Caco-2 (cell line): ENCODE measurements at places on chromosomes 3 and 15.

DNA sequence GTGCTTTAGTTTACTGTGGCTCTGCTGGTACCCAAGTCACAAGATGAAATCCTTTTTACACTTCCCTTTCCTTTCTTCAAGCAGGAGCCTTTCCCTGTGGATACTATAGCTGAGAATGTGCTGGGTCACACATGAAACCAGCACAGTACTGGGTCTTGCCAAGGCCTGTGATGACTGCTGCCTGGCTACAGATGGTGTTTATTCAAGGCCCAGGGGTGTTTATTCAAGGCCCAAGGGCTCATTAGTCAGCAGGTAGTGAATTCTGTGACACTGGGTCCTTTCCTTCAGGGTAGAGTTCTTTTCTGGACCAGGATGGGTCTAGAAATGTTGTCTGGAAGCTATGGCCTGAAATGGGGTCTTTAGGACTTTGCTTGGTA, 99.4 kb downstream of the SH3GL3 start:
- no peak for DNase-seq

DNA sequence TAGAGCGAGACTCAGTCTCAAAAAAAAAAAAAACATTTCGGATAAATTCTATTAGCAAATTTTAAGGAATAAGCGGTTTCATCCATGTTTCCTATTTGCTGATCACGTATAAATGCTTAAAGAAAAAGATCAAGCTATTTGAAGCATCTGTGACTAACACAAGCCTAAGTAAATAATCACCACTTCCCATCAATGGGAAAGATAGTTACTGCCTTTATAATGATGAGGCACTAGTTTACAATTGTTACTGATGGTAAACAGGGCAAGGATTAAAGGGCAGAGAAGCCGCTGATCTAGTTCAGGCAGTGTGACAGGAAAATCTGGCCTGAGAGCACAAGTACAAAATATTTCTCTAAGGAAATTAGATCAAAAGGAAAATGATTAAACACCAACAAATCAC, 13.7 kb downstream of the CLPX start:
- no peak for DNase-seq

- DNase-seq: no peak
Measured at GRCh38 chr3:190591080-190591479, 77.2 kb downstream of the IL1RAP start.

DNA sequence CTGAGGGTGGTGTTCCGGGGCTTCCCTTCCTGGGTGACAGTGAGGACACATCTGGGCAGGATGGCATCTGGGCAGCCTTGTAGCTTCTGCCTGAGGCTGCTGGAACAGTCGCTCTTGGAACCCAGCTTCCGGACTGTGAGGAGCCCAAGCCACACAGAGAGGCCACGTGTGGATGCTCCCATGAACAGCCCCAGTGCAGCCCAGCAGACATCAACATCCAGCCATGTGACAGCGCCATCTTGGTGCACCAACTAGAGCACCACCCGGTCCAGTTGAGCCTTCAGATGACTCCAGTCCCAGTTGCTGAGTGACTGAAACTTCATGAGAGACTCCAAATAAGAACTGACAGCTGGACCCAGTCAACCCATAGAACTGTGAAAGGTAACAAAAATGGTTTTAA, 15.5 kb upstream of the CTSH start:
- DNase-seq: no peak

DNA sequence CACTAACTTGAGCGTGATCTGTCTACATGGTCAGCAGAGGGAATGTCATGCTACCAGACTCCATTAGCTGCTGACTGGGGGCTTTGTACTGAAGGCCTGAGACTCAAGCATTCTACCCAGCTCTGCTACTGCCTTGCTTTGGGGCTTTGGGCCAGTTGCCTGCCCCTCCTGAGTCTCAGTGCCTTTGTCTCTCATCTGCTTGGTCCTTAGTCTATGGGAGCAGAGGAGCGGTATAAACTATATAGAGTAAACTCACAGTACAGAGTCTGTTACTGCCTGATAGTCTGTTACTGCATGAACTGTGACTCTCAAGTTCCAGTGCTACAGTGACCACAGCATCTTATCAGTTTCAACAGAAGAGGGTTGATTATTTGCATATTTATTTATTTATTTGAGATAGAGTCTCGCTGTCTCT, 38.5 kb upstream of the C15orf39 start:
- no peak for DNase-seq

DNA sequence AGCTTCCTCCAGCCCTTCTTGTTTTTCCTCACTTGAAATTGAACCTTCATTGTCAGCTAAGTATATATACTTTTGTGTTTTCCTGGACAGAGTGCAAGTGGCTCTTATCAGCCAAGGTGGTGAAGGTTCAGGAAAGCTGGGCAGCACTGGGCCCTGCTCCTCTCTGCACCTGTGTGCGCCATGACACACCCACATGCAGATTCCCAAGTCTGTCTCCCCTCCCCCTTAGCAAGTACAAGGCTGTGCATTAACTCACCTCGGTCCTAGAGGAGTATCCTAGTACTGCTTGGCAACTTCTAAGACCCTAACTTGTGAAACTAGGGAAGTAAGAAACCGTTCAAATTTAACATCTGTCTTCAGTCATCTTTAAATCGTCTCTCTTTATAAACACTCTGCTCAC, 85.8 kb downstream of the SLC49A4 start:
- DNase-seq: peak; percentile 48

GRCh38 chr3:183710231-183710630, 12.6 kb downstream of the YEATS2 start:
- DNase-seq: no peak
